Urinary bladder (tissue), 4 donors: ENCODE measurements at places on chromosomes 2 and 18. TPM values are rescaled to one million over a fixed set of nuclear protein-coding genes. Genes with fewer than 3 reads are reported as not detected.

GRCh38 chr2:237281836-237282306, 132.1 kb downstream of the COL6A3 start:
- no peak for DNase-seq

GRCh38 chr2:128323555-128323931, 4.9 kb upstream of the HS6ST1 start:
- DNase-seq: no peak

GRCh38 chr2:16999347-17000183, 333.9 kb upstream of the CYRIA start:
- DNase-seq: no peak

DNA sequence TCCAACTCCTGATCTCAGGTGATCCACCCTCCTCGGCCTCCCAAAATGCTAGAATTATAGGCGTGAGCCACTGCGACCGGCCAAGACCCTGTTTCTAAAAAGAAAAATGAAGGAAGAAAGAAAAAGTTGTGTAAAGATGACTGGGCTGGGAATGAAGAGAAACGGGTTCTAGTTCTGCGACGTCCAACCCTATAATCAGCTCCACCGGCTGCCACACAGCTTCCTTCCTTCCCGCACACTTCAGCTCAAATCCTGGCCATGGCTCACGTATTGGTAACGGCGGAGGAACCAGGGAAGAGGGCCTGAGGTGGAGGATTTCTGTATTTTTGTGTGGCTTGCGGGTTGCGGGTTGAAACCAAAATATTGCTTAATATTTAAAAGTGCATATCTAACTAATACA, 88.1 kb downstream of the MYL12B start:
- DNase-seq: no peak

DNA sequence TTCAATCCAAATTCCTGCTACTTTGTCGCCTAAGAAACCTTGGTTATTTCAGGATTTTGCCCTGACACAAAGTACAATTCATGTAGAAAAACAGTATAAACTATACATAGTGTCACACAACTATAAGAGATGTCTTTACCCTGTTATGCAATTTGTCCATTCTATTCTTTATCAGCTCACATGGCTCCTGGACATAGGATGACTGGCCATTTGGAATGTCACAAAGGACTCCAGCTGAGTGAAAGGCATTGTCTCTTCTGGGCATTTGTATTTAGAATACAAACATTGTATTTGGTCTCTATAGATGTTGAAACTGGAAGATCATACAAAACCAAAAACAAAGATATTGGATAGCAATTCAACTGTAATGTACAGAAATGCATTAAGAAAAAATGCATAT, 944.6 kb upstream of the LRRTM1 start:
- DNase-seq: no peak

GRCh38 chr2:229153267-229153666, 117.8 kb downstream of the PID1 start:
- no peak for DNase-seq

Gene OSBPL6
- polyA plus RNA-seq: 1.4 TPM

Gene TDRD15
- polyA plus RNA-seq: not detected
